ENCODE measurements at places on chromosomes 7 and 10.

GRCh38 chr7:129103561-129104324, 40.8 kb upstream of the TSPAN33 start:
- DNase-seq = no peak

- DNase-seq = peak; percentile 47
Observed at GRCh38 chr7:118195837-118196474, 12.0 kb downstream of the LSM8 start.

DNA sequence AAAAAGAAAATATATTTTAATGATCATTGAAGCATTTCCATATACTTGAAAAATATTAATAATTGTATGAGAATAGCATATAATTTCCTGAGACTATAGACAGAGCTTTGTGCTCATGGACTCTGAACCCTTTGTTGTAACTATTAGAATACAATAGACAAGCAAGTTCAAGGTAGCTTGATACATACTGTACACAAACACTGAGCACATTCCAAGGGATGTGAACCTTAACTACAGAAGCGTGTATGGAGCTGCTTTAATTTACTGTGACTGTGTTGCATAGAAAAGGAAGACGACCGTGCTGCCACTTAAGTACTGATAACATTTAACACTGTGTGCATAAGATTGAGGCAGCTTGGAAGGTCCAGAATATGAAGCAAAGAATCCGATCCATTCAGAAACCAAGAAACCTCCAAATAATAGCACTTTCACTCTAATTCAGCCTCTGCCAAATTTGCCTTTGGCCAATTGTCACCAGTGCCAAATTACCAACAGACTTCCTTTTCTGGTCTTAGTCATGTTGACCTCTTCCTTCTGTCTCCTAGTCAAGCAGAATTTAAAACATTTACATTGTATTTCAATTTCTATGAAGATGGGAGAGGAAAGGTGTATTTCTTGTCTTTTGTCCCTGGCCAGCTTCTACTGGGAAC, 566.1 kb upstream of the GALNT17 start:
- DNase-seq = no peak

DNA sequence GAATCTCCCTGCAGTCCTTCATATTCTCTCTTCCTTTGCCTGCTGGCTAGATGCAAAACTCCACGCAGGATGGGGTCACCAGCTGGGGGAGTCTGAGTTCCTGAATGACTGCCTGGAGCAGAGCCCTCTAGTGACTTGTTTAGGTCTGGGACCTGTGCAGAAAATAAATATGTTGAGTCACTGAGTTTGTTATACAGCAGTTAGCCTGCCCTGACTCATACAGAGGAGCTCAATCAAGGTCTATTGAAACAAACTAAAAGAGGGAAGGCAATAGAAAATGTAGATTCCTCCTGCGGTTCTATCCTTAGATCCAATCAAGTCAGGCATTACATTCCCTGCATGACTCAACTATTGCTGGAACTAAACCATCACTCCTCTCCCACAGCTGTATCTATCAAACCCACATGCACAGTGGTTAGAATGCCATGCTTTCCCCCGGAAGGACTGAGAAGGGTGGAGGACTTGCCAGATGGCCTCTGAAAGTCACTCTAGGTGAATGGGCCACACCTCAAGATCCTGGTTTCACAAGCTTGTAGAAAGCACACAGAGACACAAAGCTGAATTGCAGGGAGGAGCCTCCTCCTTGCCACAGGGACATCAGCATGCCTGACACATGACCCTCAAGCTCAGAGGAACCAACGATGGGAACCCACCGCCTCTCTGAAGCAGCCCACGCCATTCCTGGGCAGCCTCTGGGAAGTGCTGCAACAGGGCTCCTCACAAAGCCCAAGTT, 73.9 kb downstream of the SH3PXD2A start:
- DNase-seq = no peak

DNA sequence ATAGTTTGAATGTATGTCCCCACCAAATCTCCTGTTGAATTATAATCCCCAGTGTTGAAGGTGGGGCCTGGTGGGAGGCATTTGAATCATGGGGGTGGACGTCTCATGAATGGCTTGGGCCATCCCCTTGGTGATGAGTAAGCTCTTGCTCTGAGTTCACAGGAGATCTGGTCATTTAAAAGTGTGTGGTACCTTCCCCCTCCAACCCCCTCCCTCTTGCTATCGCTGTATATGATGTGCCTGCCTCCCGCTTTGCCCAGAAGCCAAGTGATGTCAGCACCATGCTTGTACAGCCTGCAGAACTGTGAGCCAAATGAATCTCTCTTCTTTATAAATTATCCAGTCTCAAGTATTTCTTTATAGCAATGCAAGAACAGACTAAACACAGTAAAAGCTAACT, 103.0 kb downstream of the CNOT4 start:
- DNase-seq = no peak

GRCh38 chr7:106110238-106110560, 1.9 kb downstream of the SYPL1 start:
- DNase-seq = no peak

GRCh38 chr7:134931487-134931886, 54.8 kb upstream of the AGBL3 start:
- DNase-seq = no peak

DNA sequence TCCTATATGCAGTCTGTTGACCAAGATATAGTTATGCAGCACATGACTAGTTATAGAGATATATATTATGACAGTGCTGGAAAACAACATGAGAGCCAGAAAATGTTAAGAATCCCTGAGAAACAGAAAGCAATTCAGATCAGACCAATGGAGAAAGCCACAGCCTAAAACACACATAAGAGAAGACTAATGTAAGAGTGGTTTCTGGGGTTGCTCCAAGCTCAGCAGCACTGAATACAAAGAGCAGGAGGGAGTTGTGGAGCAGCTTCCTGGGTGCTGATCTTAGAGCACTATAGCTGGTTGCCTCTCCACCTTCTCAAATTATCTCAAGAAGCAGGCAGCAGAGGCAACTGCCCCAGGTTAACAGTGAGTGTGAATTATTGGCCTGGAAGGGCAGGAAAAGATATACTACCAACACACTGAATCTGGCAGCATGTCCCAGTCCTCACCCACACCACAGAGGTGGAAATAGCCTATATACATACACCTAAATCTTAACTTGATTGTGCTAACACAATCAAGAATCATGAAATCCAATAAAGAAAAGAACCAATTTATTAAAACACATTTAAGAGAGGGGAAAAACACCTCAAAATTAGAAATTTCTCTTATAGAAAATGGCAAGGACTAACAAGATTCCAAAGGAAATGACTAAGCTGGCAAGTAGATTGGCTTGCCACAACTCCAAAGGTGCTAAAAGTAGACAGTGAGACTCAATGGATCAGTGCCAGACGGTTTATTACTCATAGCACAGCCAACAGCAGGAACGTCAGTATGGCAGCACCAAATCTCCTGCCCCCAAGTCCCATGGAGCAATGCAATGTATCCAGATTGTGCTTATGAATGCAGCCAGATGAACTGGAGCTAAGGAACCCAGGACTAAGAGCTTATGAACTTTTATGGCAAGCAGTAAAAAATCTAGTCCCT, 5.1 kb downstream of the PTTG1IP2 start:
- DNase-seq = no peak

DNA sequence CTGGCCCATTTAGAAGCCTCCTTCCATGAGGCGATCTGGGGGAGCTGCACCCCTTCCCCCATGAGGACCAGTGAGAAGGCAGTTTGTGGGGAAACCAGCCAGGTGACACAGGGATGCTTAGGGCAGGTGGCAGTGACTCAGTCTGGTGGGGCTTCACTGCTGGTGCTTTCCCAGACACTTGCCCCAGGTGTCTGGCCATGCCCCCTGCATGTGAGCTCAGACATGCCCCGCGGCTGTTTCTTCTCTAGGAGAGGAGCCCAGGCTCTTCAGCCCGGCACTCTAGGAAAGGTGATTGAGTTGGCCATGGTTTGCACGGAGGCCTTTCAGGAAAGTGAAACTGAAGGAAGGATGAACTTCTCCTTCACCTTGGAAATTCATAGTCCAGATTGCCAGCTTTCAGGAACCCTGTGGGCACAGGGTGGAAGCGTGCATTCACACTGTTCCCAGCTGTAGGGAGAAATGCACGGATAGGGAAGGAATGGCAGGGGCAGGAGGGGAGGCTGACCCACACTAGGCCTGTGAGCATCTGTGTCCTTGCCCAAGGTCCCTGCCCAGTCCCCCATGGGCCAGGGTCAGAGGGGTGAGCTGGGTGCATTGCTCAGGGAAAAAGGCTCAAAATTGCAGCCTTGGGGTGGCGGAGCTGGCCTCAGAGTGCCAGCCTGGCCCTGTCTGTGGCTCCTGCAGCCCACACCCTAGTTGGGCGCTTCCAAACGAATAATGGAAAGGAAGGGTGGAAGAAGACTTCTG, 359.1 kb downstream of the GLRX3 start:
- no peak for DNase-seq

DNA sequence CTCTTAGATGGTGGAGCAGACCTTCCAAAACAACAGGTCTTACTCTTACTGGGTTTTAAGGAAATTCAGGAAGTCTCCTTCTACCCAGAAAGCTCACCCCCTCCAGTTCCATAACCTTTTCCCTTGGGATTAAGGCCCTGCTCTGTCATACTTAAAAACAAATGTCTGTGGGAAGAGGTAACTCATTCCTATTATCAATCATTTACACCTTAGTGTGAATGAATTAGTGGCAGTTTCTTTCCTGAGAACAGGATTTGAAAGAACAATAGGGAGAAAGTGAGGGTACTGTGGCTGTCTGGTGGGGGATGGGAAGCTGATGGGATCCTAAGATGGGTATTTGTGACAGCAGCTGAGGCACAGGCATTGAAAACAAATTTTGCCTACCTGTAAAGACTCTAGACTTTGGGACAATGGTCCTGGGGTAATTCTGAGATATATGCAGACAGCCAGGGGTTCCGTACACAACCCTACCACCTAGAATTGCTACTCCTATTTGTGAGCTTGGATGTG, 22.2 kb upstream of the PDLIM1 start:
- DNase-seq = no peak

DNA sequence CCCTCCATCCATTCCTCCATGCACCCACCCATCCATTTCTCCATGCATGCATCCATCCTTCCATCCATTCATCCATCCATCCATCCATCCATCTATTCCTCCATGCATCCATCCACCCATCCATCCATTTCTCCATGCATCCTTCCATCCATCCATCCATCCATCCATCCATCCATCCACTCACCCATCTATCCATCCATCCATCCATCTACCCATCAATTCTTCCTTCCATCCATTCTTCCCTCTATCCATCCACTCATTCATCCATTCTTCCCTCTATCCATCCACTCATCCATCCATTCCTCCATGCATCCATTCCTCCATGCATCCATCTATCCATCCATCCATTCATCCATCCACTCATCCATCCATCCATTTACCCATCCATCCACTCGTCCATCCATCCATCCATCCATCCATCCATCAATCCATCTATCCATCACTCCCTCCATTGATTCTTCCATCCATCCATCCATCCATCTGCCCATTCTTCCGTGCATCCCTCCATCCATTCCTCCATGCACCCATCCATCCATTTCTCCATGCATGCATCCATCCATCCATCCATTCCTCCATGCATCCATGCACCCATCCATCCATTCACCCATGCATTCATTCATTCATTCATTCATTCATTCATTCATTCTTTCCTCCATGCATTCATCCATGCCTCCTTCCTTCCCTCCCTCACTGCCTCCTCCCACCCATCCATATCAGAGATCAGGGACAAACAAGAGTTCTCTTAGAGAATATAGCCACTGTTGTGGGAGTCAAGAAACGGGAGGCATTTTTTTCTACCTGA, 22.2 kb downstream of the ELN start:
- no peak for DNase-seq

GRCh38 chr7:29500719-29501118, 62.9 kb upstream of the PRR15 start:
- no peak for DNase-seq

DNA sequence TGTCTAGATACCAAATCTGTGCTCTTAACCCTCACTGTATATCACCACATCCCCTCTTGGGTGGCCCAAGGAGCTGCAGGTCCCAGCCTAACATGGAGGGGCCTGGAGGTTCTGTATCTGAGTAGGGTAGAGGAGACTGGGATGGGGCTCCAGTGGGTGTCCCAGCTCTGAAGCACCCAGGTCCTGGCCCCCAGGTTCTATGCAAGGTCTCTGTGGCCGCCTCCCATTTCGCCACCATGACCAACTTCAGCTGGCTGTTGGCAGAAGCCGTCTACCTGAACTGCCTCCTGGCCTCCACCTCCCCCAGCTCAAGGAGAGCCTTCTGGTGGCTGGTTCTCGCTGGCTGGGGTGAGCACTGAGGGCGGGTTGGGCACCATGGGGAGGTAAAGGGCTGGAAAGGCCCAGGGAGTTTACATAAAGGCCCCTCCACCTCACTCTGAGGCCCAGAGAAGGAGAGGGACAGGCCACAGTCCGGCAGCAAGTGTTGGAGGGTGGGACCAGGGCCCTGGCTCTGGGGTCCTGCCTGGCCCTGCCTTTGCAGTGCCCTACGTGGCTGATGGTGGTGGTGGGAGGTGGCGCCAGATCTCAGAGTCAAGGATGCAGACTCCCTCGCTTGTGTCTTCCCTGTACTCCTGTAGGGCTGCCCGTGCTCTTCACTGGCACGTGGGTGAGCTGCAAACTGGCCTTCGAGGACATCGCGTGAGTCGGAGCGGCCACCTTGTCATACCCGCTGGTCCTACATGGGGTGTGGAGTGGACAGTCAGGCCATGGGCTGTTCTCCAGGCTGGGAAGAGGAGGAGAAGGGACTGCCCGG, 10.2 kb downstream of the GHRHR start:
- peak; percentile 37 for DNase-seq

DNA sequence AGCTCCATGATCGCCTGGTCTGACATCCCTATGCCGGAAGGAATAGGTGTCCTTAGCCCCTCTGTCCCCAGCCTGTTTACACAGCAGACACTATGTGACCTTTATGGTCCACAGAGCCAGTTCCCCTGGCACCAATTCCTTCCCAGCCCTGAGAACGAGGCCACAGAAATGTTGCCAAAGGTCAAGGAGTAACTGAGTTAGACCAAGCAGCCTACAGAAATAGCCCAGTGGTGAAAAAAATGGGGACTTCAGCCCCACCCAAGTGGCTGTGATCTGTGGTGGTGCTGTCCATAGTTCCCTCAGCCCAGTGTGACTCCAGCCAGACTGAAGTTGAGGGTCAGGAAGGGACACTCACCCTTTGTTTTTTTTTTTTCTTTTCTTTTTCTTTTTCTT, 2.5 kb downstream of the PGAM2 start:
- no peak for DNase-seq

DNA sequence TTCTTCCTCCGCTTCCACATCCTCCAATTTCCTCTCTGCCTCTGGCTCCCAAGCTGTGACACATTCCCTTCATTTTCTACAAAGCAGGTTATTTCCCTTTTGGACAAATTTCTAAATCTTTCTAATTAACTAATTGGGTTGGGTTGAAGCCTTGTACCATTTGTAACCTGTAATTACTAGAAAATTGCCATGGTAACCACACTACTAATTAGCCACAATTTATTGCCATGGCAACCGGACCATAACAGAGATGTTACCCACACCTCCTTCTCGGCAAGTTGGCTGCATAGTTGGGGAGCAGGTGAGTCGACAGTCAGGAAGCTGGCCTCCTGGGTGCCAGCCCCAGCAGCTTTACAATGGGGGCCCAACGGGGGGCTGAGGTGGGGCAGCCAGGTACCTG, 61.6 kb downstream of the GOLGA7B start:
- DNase-seq = no peak

Data from ureter (tissue), 1 donor.